ENCODE measurements at places on chromosomes 3 and 15.

- no peak for DNase-seq
Observed at GRCh38 chr3:112121577-112122547, 11.2 kb downstream of the GCSAM start.

- no peak for DNase-seq
Observed at GRCh38 chr3:103047640-103048039, 612.8 kb downstream of the ZPLD1 start.

GRCh38 chr3:143784446-143784845 lies 63.8 kb downstream of the SLC9A9 start:
- DNase-seq: no peak

GRCh38 chr3:113743006-113743630 lies 2.9 kb downstream of the NAA50 start:
- DNase-seq: no peak

DNA sequence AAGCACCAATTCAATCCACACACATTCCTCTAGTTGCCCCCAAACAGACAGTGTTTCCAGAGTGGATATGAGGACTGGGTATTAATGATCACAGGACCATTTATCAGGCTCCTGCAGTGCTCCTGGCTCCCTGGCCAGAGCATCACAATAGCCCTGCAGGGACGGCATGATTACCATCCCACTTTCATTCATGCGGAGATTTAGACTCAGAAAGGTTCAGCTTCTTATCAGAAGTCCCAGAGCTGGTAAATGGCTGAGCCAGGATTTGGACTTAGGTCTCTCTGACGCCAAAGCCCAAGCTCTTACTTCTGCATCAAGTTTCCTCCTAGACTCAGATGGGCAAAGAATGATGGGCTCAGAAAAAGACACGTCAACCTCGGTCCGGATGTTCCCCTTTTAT lies 2.9 kb upstream of the EPHB3 start:
- no peak for DNase-seq

GRCh38 chr15:41978534-41978933 lies 6.2 kb upstream of the EHD4 start:
- no peak for DNase-seq

- DNase-seq: no peak
Observed at GRCh38 chr15:29538044-29538443, 268.4 kb upstream of the NSMCE3 start.

DNA sequence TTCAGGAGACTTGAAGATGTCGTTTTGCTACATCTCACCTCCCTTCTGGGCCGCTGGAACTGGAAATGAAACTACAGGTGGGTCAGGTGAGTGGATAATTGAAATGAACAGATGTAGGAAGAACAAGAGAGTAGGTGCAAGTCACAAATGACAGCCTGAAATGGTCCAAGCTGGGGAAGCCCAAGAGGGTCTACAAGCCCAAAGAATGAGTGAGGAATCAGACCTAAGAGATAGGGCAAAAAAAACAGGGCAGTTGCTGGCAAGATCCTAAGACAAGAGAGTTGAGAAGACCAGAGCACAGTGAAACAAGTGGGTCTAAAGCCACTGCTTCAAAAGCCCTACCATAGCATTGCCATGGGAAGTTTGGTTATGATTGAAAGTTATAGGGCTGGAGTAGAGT lies 67.4 kb upstream of the SNRK start:
- no peak for DNase-seq

- no peak for DNase-seq
Observed at GRCh38 chr3:53628536-53629401, 134.4 kb downstream of the CACNA1D start.

DNA sequence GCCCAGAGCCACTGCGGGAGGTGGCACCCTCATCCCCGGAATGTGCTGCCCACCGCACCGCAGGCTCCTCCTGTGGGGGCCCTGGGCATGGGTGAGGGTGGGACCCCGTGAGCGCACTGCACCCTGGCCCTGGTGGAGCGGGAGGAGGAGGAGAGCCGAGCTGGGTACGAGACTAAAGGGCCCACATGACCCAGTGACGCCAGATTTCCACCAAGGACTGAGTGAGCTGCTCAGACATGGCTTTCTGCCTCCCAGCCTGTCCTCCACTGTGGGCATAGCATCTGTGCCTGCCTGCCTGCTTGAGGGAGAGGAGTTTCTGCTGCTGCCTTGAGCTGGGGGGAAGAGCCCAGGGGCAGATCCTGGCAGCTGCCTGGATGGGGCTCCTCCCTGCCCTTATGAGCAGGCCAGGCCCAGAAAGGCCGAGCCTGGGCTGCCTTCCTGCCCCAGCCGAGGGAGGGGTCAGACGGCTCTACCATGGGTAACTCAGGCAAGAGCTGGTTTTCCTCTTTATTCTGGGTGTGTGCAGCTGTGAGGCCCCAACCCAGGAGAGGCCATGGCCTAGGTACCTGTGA lies 88.4 kb downstream of the VGLL4 start:
- no peak for DNase-seq

DNA sequence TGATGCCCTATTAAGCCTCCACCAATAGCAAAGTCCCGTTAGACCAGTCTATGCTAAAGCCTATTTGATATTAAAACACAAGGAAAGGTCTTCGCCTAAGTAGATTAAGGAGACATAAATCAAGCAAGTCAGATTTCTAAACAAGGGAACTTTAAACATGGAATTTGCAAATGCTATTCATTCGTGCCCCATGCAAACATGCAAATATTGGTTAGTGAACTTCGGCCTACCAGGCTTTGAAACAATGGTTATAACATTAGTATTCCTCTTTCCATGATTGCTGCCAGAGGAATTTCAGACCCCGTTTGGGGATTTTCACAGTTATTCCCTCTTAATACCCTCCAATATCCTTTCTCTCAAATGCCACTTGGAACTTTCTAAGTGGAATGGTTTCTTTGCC lies 36.9 kb upstream of the ZNF280D start:
- DNase-seq: no peak

- DNase-seq: no peak
Observed at GRCh38 chr3:155254445-155254844, 39.0 kb downstream of the STRIT1 start.

DNA sequence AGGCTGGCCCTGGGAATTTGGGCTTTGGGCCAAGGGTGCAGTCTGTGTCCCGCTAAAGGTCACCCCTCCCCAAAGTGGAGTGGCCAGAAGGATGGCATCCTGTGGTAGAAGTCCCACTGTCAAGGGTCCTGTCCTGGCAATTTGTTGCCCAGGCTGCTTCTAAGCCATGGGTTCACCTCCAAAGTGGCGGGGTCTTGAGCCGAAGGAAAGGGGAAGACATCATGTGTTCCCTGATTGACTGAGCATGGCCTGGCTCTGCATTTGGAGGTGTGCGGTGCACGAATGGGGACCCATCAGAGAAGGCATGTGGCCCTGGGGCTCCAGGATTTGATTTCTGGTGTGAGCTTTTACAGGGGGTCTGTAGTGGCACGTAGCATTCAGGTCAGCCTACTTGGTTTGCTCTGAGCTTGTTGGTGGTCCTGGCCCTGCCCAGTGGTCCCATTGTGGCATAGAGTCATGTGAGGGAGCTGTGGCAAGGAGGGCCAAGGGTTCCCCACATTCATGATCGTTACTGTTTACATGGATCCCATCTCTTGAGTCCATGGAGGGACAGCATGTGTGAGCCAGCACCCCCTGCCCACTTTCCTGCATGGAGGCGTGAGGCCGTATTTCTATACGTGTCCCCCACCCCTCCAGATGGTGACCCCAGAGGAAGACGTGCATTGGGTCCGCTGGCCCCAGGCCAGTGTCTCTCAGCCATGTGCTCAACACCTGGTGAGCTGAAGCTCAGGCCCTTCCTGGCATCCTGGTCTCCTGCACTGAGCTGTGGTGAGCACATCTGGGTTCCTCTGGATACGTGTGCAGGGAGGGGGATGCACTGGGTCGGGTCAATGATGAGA lies 225.1 kb downstream of the SNRPN start:
- DNase-seq: no peak

- no peak for DNase-seq
Observed at GRCh38 chr3:155194973-155195957, 98.2 kb downstream of the STRIT1 start.

DNA sequence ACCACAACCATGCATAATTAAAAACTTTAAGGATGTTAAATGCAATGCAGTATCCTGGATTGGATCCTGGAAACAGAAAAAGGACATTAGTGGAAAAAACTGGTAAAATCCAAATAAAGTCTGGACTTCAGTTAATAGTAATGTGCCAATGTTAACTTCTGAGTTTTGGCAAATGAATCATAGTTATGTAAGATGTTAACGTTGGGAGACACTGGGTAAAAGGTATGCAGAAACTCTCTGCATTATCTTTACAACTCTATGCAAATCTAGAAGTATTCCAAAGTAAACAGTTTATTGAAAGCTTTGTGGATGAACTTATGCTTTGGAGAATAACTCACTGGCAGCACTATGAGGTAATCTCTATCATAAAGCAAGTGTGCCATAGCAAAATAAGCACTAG lies 357.4 kb downstream of the RORA start:
- no peak for DNase-seq

GRCh38 chr3:185479373-185479945 lies 19.4 kb downstream of the TMEM41A start:
- no peak for DNase-seq

- DNase-seq: no peak
Observed at GRCh38 chr3:150494411-150494977, 51.8 kb downstream of the SERP1 start.

GRCh38 chr3:171768281-171768900 lies 41.9 kb downstream of the PLD1 start:
- no peak for DNase-seq

DNA sequence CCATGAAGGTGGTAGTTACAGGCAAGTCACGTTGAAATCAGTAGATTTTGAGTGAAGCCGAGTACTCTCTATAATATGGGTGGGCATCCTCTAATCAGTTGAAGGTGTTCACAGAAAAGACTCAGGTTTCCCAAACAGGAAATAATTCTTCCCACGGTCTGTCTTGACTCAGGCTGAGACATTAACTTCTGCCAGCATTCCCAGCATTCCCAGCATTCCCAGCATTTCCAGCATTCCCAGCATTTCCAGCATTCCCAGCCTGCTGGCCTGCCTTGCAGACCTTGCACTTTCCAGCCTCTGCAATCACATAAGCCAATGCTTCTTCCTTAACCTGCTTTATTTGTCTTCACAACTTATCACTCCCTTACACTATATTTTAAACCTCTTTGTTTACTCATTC lies 542.3 kb upstream of the ROBO2 start:
- no peak for DNase-seq

- no peak for DNase-seq
Observed at GRCh38 chr15:71237456-71238188, 122.4 kb downstream of the THSD4 start.

DNA sequence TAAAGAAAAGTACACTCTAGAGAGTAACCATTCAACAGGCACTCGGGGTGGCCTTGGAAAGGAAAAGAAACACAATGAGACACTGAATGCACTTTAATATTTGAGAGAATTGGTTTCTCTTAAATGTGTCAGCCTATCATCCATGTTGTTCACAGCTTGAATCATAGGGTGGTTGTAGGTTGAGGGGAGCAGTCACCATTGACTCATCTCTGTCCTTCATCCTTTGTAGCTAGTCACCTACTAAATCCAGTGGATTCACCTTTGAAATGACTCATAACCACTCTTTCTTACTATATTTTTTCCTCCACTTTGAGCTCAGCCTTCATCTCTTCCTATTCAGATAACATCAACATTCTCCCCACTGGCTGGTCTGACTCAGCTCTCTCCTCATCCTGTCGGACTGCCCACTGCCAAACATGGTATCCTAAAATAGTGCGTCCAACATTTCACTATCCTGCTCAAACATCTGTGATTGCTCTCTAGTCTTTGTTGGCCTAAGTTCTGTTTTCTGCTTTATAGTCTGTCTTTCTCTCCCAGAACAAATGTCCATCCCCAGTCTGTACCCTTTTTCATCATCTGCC lies 182.7 kb upstream of the GADL1 start:
- DNase-seq: no peak

GRCh38 chr3:6734395-6734746 lies 126.5 kb upstream of the GRM7 start:
- no peak for DNase-seq

- DNase-seq: peak; percentile 90
Observed at GRCh38 chr15:76987896-76988860, 6.7 kb upstream of the PSTPIP1 start.

DNA sequence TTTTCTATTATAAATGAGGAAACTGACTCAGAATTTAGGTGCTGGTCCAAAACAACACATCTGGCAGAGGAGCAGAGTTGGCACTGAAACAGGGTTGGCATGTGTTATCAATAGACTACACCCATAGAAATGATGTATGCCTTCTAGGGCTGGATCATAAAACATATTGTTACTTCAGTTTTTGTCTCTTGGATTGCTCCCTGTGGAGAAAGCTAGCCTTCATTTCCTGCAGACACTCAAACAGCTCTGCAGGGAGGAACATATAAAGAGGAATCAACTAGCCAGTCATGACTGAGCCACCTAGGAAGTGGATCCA lies 507 bp upstream of the MRPL3 start:
- DNase-seq: no peak

GRCh38 chr3:9500108-9501050 lies 53.2 kb downstream of the LHFPL4 start:
- no peak for DNase-seq

DNA sequence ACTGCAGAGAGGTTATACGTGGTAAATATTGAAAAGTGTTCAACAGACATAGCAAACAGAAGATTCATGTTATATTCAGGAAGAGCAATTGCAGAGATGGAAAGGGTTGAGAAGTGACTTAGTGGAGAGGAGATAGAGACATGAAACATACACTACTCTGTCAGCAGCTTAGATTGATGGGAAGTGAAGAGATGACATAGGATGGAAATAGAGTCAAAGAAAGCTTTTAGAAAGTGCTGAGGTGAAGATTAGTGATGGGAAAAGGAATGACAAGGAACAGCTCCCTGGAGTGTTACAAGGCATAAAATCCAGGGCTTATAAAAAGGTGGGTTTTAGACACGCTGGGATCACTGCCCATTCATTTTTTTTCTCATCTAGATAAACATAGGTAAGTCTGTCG lies 17.2 kb upstream of the GOLIM4 start:
- DNase-seq: no peak

DNA sequence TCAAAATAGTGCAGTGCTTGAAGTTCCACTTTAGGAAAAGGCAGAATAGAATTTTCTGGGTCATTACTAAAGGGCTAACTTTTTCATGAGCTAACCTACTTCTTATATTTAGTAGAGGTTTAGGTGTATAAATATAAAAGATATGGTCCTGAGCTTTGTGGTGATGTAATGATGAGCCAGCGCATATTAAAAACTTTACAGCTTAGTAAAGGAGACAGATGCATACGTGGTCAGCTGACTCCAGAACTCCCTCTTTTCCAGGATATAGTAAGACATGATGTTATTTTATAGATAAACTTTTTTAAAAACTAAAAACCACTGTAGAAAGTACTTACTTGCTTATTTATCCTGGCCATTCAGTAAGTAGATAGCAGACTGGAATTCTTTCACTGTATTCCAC lies 895.0 kb downstream of the CADM2 start:
- no peak for DNase-seq

- no peak for DNase-seq
Observed at GRCh38 chr3:157819270-157820156, 286.7 kb downstream of the SHOX2 start.

GRCh38 chr3:144033863-144034262 lies 62.2 kb downstream of the DIPK2A start:
- no peak for DNase-seq

GRCh38 chr3:107407355-107407754 lies 30.1 kb downstream of the CCDC54 start:
- DNase-seq: no peak

Data from GM12878 (cell line).